ENCODE measurements at places on chromosomes 6 and 20.

- no peak for DNase-seq
Measured at GRCh38 chr6:63716169-63716568, 80.6 kb downstream of the PHF3 start.

DNA sequence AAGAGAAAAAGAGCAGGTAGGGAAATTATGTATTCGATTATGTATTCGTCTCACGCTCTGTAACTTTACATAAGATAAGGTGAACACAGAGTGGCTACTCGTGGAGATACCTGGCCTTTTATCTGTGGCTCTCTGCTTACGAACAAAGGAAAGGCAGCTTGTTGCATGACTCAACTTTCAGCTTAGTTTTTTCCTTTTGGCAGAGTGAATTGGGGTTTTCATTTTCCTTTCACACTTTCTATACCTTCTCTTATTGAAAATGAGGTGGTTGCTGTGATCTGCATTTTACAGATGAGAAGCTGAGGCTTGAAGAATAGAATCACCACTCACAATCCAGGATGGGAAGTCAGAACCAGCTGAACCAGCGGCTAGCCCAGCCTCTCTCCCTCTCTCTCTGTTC, 13.3 kb upstream of the KCNK15 start:
- DNase-seq, result no peak

- no peak for DNase-seq
Measured at GRCh38 chr6:168718821-168719475, 278.0 kb downstream of the SMOC2 start.

- no peak for DNase-seq
Measured at GRCh38 chr6:25965058-25965457, 2.5 kb downstream of the TRIM38 start.

GRCh38 chr6:12265791-12266190, 24.4 kb upstream of the EDN1 start:
- no peak for DNase-seq

DNA sequence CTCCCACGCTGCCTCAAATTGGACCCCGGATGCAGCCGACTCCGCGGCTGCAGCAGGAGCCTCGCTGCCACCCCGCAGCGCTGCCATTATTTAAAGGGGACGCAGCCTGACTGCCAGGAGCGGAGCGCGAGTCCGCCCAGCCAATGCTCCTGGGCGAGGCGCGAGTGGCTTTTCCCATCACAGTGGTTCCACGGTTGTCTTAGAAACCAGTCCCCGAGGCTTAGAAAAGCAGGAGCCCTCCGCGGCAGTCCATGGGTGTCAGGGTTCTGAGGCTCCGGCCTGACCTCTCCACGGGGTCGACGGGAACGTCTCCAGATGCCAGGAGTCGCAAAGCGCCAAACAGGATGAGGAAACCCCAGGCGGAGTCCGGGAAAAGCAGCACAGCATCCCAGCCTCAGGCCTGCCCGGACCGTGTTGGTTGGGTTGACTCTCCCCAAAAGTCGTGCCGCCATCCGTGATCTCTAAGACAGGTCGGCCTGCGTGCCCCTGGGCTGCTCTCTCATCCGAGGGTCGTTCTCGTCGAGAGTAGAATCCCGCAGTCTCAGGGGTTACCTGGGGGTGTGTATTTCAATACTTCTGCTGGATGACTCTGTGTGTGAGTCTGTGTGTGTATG, 975.8 kb upstream of the DEFB115 start:
- DNase-seq, result no peak

GRCh38 chr6:95846652-95847051, 169.1 kb upstream of the FUT9 start:
- no peak for DNase-seq

- no peak for DNase-seq
Measured at GRCh38 chr6:15443119-15443830, 197.4 kb downstream of the JARID2 start.

DNA sequence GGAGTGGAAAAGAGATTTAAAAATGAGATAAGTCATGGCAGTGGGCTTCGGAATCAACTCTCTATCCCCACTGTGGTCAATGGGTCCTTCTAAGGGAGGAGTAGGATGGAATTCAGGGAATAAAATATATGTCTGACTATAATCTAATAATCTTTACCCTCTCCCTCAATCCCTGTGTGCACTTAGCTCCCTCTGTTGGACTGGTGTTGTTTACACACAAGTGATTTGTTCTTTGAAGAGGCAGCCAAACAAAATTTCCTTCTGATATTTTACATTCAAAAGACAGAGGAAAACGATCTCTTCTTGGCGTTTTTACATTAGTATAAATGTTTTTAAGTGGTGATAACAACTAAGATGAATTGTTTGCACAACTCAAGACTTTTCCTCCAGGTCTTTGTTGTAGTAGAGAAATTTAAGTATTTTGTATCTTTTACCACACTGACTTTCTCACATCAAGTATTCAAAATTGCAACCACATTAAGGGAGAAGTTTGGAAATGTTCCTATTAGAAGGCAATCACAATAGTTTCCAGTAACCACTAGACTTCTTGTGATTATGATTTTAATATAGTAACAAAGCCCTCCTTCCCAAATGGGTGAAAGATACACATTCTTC, 317.8 kb downstream of the CENPW start:
- no peak for DNase-seq

- no peak for DNase-seq
Measured at GRCh38 chr6:44575644-44576043, 188.1 kb downstream of the CDC5L start.

DNA sequence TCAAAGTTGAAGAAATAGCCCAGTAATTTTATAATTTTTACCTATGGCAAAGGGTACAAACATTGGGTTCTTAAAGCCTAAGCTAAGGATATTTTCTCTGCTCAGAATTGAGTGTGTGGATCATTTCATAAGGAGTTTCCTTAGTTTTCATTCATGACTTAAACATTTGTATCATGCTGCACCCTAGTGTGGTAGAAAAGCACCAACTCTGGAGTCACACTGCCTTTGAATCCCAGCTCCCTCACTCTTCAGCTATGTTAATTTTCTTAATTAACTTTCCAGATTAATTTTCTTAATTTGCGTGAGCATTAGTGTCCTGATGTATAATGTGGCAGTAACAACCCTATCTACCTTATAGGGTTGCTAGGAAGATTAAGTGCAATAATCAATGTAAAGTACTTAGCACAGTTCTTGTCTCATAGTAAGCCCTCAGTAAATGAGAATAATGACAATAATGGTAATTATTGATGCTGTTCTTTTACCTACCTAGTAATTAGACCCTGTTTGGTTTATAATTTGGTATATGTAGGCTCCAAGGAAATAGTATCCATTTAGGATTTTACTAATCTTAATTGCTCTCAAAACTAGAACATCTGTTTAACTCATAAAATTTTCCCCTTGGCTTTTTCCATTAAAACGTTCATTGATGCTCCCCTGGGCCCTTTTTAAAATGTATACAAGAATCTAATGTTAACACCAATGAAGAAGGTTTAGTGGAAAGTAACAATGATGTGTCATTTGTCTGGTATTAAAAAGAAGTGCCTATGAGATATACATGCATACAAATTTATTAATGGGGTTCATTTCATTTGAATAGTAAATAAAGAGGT, 31.6 kb downstream of the DSE start:
- no peak for DNase-seq

DNA sequence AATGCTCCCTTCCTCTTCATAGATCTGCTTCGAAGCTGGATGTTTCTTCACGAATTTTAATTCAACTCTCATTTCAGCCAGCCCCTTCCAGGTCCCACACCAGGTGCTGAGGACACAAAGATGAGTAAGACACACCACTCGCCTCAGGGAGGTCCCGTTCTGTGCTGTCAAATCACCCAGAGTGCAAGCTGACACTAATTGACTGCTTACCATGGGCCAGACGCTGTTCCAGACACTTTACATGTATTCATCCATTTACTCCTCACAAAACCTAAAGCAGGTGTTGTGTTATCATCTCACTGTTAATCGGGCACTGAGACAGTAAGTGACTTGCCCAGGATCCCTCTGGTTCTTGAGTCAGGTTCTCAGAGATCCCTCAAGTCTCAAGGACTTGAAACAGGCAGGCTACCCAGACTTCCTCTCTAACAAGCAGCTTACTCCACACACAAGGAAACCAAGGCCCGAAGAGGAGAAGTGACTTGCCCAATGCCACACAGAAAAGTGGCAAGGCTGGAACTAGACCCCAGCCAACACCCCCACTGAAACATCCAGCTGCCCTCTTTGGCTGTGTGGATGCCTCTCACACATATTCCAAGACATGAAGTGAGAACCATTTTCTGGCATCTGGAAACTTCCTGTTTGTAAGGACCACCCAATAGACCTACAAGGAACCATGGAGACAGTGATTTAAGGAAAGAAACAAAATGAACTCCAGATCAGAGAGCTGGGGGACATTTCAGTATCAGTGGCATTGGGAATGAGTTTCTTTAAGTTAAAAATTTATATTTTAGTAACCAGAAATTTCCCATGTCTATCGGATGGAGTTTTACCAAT, 174.5 kb downstream of the CDC5L start:
- no peak for DNase-seq

- DNase-seq, result no peak
Measured at GRCh38 chr6:36209606-36210005, 13.1 kb downstream of the BRPF3 start.

DNA sequence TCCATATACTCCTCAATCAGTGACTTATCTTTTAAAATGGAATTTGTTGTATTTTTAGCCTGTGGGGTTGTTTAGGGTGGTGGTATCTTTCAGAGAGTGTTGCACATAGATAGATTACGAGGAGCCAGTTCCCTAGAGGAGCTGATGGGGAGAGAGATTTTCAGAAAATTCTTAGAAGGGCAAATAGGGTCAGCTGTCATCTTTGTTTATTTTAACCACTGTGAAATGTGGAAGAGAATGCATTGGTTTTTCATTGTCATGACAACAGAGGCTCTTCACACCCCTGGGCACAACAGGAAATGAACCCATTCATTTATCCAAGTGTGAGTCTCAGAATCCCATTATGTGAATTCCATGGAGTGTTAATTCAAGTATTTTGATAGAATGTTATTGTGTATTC, 188.4 kb downstream of the JARID2 start:
- no peak for DNase-seq

Data from NCI-H2227 treated with DMSO at 0.1 percent for 48 hours (cell line).